ENCODE measurements at places on chromosomes 1 and 21.

DNA sequence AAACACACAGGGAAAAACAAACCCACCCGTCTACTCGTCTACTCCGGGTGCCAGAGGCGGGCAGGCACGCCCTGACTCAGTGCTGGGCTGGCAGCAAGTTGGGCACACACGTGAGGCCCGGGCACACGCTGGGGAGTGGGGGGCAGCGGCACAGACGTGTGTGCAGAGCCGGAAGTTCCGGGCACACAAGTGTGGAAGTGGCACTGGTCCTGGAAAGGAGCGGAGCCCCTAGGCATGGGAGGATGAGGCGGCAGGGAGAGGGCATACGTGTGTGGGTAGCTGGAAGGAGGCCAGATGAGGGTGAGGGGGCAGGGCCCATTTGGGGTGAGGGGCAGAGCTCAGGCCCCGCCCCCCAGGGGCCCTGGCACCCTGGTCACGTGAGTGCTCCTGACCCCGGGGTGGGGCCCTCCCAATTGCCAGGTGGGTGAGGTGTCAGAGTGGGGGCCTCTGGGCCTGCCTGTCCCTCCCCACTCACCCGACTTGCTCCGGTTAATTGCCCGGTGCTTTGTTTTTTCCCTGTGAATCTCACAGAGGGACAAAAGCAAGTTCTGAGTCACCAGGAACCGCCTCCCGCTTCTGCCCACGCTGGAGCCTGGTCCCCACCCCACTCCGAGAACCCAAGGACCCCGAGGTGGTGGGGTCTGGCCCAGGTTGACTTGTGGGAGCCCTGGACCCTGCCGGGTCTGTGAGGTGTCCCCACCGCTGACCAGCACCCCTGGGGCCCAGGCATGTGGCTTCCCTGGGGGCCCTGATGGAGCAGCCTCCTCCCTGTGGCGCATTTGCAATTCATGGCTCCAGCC, 104.8 kb upstream of the CASZ1 start:
- DNase-seq: no peak

- DNase-seq: no peak
Measured at GRCh38 chr1:204154568-204155255, 2.9 kb upstream of the ETNK2 start.

DNA sequence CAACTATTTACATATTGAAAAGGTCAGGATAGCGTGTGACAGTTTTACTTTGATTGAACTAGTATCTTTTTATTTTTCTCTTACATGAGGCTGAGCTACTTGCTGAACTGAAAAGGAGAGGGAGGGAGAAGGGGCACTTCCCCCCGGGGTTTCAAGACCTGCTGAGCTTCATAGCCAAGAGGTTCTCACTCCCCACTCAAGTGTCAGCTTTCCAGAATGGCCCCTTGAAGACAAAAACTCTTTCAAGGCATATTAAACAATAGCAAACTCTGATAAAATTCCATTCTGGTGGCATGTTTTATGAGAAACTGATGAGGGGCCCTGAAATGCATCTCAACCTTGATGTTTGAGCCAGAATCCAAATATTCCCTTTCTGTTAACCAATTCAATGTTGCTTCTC, 143.0 kb downstream of the KAZN start:
- DNase-seq: no peak

- no peak for DNase-seq
Measured at GRCh38 chr1:247077876-247078257, 744 bp downstream of the ZNF670 start.

- no peak for DNase-seq
Measured at GRCh38 chr1:168235548-168235885, 9.7 kb downstream of the SFT2D2 start.

DNA sequence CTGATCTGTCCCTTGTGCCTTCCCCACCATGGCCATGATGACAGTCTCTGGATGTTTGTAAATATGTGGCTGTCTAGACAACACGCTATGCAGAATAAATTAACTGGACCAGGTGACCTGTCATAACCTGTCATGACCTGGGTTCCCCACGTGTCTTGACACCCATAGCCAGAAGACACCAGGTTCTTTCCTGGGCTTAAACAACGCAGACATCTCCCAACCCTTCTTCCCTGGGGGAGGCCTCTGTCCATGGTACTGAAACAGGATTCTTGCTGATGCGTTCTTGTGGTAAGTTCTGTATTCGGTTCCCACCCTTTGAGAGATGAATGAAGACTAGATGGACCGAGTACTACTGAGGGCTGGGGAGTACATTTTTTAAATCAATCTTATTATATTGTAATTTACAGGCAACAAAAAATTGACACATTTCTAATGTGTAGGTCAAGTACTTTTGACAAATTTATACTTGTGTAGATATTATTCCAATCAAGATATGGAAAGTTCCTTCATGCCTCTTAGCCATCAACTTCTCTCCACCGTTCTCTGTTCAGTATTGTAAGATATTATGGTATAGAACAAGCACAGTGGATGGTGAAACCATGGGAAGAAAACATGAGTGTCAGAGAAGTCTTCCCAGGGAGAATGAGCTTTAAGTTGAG, 738.8 kb downstream of the PTPRU start:
- peak; percentile 60 for DNase-seq

GRCh38 chr1:116489231-116489697, 81.6 kb downstream of the CD58 start:
- DNase-seq: no peak

GRCh38 chr1:44590475-44590874, 83.8 kb downstream of the TMEM53 start:
- DNase-seq: no peak

GRCh38 chr1:164515711-164516331, 43.2 kb upstream of the PBX1 start:
- no peak for DNase-seq

- no peak for DNase-seq
Measured at GRCh38 chr1:188817814-188818213, 1659.8 kb downstream of the BRINP3 start.

DNA sequence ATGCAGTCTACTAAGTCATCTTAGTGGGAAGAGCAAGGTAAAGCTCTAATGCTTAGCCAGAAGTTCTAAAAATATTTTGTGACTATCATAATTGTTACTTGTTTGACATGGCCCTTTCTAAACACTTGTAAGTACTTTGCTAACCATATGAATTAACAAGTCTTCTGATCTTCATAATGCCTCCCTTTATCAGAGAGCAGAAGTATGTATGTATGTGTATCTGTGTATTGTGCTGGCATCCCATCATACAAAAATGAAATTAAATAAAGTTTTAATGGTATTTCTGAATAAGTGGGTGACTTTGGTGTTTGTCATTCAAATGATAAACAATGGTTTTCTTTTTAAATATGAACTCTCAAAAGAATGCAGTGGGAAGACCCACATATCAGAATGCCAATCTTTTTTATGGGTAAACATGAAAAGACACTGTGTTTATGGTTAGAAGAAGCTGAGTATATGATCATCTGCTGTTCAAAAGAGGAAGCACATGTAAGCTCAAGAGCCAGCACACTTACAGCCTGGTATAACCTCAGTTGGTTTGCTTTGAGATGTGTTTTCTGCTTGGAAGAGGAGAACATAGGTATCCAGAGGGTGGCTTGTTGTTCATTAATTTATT, 159.6 kb downstream of the CLEC20A start:
- no peak for DNase-seq

DNA sequence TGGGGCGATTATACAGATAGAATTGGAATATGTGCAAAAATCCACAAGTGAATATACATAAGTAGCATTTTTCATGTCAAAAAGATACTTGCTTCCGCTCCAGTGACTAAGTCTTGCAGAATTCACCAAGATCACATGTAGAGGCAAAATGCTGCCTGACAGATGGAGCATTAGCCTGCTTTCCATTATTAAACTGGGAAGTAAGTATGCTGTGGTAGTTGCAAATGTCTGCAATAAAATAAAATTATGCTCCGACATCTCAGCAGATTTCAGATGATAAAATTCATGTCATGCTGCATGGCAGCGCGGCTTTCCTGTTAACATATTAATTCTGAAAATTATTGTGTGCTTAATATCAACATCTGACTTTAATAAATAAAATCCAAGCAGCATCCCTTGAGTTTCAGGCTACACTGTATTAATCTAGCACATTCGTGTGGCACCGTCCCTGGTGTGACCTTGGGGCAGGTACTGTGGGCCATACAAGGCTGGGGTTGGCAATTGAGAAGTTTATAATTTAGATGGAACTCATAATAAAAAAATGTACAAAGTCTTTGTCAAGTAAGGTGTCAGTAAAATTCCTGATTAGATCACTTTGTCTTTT, 366.4 kb upstream of the ZP4 start:
- no peak for DNase-seq

DNA sequence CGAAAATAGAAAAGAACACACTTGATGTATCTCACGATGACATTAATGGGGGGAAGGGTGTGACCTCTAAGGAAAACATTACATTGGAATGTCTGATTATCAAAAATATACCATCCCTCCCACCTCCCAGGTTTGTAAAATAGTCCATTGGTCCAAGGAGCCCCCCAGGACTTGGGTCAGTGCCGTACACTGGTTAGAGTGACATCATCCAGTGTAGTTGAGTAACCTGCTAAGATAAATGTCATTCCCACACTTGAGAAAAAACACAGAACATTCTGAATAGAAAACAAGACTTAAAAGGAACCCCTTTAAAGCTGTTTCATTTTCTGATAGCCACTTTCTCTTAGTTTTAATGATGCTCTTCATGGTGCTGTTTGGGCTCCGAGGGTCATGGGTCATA, 15.2 kb downstream of the DDX20 start:
- DNase-seq: no peak

DNA sequence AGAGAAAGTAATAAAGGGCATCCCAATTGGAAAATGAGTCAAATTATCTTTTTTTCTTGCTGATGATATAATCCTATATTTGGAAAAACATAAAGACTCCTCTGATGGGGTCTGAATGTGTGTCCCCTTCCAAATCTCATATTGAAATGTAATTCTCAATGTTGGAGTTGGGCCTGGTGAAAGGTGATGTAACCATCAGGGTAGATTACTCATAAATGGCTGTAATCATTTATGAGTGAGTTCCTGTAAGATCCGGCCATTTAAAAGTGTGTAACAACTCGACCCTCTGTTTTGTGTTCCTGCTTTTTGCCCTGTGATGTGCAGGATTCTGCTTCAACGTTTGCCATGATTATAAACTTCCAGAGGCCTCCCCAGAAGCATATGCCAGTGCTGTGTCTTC, 44.3 kb upstream of the MAP1LC3C start:
- DNase-seq: no peak

GRCh38 chr1:203308923-203309331, 3.6 kb downstream of the BTG2 start:
- DNase-seq: no peak

DNA sequence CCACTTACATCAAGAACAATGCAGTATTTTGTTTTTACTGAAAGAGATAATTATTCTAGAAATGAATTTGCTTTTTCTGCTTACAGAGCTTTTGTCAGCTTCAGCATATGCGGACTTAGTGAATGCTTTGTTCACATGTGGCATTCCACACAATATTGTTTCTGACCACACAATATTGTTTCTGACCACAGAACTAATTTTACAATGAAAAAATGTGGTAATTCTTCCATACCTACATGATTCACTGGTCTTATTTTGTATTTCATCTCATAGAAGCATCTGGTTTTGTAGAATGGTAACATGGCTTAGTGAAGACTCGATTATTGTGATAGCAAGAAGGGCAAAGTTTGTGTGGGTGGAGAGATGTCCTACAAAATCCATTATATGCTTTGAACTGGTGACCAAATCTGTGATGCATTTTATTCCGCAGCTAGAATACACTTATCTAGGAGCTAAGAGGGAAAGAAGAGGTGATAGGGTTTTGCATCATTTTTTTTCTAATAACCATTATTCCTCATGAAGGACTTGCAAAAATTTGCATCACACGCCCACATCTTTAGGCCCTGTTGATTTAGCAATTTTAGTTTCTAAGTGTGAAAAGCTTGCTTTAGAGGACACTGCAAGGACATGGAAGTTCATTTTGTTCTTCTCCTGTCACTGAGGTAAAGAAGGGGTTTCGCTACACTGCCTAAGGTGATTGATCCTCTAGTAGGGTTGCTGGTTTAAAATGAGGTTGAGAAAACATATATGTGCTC, 75.3 kb downstream of the HLX start:
- DNase-seq: no peak

DNA sequence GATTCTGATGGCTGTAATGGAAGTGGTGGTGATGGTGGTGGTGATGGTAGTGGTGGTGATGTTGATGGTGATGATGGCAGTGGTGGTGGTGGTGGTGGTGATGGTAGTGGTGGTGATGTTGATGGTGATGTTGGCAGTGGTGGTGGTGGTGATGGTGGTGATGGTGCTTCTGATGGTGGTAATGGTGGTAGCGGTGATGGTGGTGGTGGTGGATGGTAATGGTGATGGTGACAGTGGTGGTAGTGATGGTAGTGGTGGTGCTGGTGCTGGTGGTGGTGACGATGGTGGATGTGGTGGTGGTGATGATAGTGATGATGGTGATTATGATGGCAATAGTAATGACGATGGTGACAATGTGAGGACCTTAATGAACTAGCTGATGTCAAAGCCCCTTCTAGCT, 35.6 kb upstream of the LRRC3 start:
- DNase-seq: no peak

GRCh38 chr21:42234464-42235241, 15.7 kb downstream of the ABCG1 start:
- peak; percentile 81 for DNase-seq

DNA sequence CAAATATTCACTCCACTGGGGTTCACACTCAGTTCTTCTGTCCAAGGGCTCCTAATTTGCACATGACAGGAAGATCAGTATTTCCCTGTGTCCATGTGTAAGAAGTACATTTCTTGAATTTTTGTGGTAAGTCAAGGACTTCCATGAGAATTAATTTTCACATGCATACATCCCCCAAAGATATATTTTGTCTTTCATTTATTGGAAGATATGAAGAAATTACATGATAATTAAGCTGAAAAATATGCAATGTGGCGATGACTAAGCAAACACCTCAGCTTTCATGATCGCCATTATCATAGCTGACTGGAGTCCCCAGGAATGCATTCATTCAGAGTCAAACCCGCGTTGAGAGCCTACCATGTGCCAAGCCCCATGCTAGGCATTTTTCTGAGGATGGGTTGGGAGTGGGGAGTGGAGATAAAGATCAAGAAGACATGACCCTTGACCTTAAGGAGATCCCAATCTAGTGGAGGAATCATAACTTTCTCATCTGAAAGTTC, 104.6 kb upstream of the F3 start:
- no peak for DNase-seq

GRCh38 chr1:180540697-180541594, 17.8 kb upstream of the OVAAL start:
- DNase-seq: no peak

GRCh38 chr21:46268371-46268770, 17.0 kb downstream of the MCM3AP start:
- DNase-seq: no peak

Measured in WTC11 (cell line).